ENCODE measurements at places on chromosomes 12 and 14.

GRCh38 chr14:51730098-51730497, 78.4 kb downstream of the FRMD6 start:
- DNase-seq = no peak

GRCh38 chr12:19431407-19432308, 7.6 kb upstream of the AEBP2 start:
- DNase-seq = no peak

- no peak for DNase-seq
Measured at GRCh38 chr14:104693482-104694431, 4.3 kb downstream of the INF2 start.

DNA sequence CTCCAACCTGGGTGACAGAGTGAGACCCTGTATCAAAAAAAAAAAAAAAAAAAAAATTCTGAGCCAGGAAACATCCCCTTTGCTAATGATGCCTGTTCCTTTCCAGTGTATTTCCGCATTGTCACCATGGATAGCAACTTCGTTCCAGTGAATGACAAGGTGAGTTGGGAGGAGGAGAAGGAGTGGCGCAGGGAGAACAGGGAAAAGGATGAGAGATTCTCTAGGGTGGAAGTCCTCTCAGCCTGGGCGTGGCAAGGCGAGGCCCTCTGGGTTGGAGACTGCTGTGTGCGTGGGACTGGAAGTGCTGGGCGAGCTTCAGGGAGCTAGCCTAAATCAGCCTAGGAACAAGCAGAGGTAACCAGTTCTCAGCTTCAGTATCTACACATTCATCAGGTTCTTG, 7.2 kb downstream of the A2ML1 start:
- no peak for DNase-seq

DNA sequence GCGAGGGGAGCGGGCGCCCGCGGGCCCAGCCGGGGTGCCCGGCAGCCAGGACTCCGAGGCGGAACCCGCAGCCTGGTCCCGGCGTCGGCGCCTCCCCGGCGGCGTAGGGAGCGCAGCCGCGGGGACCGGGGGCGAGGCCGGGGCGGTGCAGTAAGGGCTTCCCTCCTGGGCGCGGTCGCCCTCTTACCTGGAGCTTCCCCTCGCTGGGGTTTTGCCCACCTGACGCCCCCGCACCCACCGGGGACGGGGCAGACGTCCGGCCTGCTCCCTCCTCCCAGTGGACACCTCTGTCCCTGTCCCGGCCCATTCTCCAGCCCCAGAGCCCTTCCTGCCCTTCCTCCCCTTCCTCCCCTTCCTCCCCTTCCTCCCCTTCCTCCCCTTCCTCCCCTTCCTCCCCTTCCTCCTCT, 413 bp upstream of the TUBA1C start:
- DNase-seq = peak; percentile 18

DNA sequence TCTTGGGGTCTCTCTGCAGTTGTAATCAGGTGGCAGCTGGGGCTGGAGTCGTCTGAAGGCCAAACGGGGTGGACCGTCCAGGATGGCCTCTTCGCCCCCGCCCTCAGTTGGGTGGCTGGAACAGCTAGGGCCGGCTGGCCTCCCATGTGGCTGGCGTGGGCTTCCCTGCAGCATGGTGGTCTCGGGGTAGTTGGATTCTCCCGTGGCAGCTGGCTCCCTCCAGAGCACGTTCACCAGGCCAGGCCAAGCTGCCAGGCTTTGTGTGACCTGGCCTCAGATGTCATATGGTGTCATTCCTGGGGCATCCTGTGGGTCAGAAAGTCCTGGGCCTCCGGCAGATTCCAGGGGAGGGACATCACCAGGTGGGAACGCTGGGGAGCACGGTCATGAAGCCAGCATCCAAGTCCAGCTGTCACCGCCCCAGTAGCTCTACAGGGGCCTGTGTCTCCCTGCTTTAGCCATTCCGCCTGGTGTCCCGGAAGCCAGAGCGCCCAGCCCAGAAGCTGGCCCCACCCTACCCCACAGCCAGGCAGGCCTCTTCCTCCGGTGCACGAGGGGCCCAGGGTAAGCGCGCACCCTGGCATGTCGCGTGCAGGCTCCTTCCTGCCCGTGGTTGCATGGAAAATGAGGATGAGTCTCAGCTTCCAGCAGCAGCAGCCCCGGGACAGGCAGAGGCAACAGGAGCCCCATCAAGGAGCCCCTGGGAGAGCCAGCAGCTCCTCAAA, 1.3 kb upstream of the NUDT14 start:
- DNase-seq = no peak

GRCh38 chr14:41606282-41606531, 469 bp upstream of the LRFN5 start:
- DNase-seq = no peak

DNA sequence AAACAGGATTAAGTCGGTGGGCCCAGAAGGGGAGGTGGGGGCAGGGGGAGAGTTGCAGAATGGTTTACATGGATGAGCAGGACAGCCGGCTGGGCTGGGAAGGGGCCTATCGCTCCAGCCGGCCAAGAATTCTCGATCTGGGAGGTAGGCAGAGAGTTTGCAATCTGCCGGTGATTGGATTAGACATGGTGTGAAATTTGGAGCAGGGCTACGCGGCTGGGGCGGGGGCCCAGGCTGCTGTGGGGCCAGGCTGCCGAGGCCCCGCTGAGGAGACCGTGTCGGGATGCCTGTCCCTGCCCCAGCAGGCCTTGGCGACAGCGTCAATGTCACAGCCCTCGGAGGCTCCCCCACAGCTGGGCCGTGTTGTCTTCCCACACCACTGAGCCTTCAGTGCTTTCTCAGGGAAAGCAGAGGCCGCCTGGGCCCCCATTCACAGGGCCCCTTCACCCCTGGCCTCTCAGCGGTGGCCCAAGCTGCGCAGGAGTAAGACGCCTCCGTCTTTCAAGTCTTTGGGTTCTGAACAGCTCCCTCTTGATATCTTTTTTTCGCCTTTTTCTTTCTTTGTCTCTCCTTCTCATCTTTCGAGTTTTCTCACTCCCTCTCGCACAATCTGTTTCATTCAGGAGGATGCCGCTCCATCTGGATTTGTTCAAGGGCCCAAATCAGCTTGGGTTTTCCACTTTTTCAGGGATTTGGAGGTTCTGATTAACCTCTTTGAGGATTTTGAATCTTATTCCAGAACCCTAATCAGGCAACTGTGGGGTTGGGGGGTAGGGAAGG, 117.5 kb upstream of the PARP11 start:
- no peak for DNase-seq

- no peak for DNase-seq
Measured at GRCh38 chr12:3668479-3669165, 84.3 kb downstream of the CRACR2A start.

DNA sequence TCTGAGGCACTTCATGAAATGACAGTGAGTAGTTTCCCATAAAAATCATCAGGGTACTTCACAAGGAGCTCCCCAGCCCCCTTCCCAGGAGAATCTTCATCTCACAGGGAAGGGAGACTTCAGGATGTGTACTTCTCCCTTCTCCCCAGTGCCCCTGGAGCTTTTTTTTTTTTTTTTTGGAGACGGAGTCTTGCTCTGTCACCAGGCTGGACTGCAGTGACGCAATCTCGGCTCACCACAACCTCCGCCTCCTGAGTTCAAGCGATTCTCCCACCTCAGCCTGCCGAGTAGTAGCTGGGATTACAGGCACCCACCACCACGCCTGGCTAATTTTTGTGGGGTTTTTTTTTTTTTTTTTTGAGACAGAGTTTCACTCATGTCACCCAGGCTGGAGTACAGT, 10.4 kb downstream of the ITPK1 start:
- DNase-seq = no peak

GRCh38 chr12:123942911-123943648, 29.6 kb downstream of the CCDC92 start:
- no peak for DNase-seq

DNA sequence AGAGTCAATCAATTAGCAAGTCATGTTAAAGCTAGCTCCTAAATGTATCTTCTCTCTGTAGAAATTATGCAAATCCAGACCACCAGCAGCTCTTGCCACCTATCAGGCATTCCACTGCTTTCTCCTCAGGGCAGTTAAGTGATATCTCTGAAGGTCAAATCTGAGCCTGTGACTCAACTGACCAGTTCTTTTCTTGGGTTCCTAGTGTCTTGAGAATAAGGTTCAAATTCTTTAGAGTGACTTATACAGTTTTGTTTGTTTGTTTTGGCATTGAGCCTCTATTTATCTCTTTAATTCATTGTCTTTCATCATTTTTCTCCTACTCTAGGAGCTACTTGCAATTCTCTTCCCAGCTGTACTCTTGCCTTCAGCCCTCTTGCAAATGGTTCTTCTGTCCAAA, 2.5 kb upstream of the LRIG3 start:
- DNase-seq = no peak

DNA sequence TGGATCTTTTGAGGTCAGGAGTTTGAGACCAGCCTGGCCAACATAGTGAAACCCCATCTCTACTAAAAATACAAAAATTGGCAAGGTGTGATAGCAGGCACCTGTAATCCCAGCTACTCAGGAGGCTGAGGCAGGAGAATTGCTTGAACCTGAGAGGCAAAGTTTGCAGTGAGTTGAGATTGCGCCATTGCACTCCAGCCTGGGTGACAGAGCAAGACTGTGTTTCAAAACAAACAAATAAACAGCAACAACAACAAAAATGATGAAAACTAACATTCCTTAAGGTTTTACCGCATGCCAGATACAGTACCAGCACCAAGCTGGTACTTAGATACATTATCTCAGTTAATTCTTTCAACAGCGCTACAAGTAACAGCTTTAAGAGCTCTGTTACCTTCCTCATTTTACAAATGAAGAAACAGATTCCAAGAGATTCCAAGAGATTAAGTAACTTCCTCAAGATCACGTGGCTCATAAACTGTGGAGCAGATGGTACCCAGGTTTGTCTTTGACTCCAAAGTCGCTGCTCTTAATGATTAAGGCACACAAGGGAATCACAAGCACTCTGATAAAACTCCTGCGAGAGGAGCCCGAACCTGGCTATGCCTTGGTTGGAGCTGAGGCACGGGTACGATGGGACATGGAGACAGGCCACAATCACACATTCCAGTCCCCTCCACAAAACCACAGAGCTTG, 17.7 kb upstream of the PLEK2 start:
- DNase-seq = no peak

- no peak for DNase-seq
Measured at GRCh38 chr14:24430682-24431568, 1.2 kb downstream of the KHNYN start.

- DNase-seq = peak; percentile 23
Measured at GRCh38 chr12:117236456-117237001, 46.3 kb upstream of the FBXO21 start.

GRCh38 chr12:39892146-39892545, 213.7 kb downstream of the SLC2A13 start:
- no peak for DNase-seq

GRCh38 chr14:104678901-104679705, 10.3 kb upstream of the INF2 start:
- no peak for DNase-seq

DNA sequence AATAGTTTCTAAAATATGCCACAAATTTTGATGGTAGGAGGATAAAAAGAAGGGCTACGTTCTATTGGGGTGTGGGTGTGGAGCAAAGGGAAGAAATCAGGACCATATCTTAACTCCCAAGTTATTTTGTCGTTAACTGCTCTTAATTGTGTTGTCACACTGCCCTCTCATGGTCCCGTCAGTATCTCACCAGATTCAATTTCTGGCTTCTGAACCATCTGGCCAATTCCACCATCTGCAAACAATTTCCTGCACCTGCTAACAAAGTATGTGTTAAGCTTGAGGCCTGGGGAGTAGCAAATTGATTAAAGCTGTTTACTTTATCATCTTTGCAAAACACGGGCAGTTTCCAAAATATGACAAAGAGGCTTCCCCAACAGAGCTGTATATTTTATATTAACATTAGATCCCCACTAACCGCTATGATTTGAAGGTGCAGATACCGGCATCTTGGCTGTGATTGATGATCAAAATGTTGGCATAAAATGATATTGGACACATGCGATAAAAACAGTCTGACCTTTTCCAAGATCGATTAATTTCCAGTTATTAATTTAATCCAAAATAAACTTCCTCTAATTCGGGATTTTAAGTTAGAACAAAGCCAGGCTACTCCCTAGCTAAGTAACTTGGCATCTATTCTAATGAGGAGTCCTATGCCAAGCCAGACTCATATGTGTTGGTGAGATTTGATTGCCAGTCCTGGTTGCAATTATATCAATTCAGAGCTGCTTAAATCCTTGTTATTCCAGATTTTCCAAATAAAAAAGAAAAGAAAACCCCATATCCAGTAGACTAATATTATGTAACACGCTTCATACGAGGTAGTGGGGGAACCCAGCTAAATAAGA, 6.9 kb upstream of the DNM1L start:
- no peak for DNase-seq

DNA sequence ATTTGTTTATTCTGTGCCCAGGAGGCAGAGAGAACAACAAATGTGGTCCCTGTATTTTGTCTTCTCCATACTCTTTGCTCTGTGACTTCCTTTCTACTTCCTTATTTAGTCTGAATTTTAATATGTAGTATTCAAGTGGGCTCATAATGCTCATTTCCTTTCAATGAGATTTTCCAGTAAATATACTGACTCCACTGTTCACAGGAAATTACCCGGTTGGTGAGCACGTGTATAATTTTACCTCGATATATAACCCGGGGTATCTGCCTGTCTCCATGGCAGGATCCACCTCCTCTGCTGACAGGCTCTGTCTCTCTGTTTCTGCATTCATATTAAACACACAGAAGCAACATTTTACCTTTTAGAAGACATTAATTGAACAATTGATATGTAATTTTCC, 166.0 kb downstream of the SLC38A4 start:
- no peak for DNase-seq

GRCh38 chr14:53538316-53538881, 385.3 kb upstream of the DDHD1 start:
- no peak for DNase-seq

DNA sequence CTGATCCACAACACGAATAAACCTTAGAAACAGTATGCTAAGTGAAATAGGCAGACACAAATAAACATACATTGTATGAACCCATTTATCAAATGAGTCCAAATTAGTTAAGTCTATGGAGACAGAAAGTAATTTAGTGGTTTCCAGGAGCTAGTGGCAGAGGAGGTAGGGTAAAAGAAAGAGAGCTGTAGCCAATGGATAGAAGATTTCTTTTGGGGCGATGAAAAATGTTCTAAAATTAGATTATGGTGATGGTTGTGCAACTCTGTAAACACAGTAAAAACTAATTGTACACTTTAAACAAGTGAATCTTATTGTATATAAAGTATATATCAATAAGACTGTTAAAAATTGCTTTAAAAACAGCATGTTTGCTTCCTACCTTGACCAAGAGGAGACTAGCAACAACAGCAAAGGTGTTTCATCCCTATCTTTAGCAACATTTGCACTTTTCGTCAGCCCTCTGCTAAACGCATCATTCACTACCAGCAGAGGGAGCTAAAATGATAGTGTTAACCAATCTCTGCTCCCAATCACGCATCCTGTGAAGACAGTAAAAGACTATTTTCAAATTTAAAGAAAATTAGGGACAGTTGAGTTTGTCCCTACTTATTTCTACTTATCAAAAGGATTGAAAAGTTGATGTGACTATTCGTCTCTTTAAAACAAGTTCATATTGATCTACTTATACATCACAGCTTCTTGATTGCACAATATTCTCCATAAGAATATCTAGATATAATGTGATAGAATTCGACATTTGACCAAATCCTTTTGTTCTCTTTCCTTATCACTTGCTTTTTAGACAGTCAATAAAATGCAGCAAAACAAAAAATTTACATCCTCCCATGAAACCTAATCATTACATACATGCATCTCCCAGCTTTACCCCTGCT, 24.0 kb upstream of the LGR5 start:
- no peak for DNase-seq

GRCh38 chr12:26737487-26738030, 95.4 kb downstream of the ITPR2 start:
- no peak for DNase-seq

- no peak for DNase-seq
Measured at GRCh38 chr12:51390891-51391282, 319 bp downstream of the GALNT6 start.

- DNase-seq = no peak
Measured at GRCh38 chr14:27050208-27050607, 452.4 kb upstream of the NOVA1 start.

All from activated CD8-positive, alpha-beta memory T cell treated with anti-CD3 and anti-CD28 coated beads for 1 hour (primary cell).